ENCODE measurements at places on chromosomes 5 and 9. TPM values are rescaled to one million over a fixed set of nuclear protein-coding genes. Genes with fewer than 3 reads are reported as not detected.

The FUT7 gene
- polyA plus RNA-seq: 1.6 TPM

The IGFBPL1 gene
- not detected for polyA plus RNA-seq

The PCDHGA11 gene
- polyA plus RNA-seq: not detected

The SMC2 gene
- polyA plus RNA-seq: 11.8 TPM
